ENCODE measurements at places on chromosomes 7 and 10.

DNA sequence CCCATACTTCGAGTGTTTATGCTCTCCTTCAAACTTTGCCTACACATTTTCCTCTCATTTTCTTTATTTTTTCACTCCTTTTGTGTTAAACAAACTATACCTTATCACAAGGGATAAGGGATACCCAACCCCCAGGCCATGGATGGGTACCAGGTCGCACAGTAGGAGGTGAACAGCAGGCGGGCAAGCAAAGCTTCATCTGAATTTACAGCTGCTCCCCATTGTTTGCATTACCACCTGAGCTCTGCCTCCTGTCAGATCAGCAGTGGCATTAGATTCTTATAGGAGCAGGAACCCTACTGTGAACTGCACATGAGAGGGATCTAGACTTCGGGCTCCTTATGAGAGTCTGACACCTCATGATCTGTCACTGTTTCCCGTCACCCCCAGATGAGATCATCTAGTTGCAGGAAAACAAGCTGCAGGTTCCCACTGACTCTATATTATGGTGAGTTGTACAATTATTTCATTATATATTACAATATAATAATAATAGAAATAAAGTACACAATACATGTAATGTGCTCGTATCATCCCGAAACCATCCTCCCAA lies 28.5 kb downstream of the ZC3HC1 start:
- no peak for DNase-seq

DNA sequence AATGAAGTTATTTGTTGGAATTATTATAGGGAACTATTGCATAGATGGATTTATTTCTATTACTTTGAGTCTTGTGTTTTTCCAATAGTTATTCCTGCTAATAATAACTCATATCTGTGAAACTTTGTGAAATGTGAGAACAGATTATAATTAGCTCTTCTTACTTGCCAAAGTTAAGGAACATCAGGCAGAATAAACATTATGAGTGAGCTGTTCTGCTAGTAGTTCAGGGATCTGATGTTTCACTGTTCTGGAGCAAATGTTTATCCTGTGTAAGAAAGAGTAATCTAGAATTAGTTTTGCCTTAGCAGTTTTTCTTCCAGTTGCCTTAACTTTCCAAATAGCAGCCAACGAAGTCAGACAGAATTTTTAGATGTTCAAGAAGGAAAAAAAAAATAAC lies 245.2 kb upstream of the PLXDC2 start:
- DNase-seq, result no peak

DNA sequence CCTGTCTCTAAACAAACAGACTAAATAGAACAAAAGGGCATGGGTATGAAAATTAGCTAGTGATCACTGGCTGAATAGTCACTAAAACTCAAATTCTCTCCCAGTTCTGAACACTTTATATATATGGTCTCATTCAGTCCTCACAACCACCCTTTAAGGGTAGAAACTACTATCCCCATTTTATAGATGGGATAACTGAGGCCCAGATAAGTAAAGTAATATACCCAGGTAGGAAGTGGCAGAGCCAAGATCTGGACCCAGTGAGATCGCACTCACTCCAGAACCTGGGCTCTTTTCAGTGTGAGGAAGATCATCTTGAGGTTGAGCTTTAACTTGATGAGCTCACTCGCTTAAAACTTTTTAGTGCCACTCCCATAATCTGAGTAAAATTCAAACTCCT lies 4.5 kb downstream of the PSTK start:
- no peak for DNase-seq

GRCh38 chr10:82867056-82867455 lies 992.1 kb downstream of the NRG3 start:
- DNase-seq, result no peak

GRCh38 chr10:77308084-77308732 lies 329.4 kb downstream of the KCNMA1 start:
- DNase-seq, result no peak

DNA sequence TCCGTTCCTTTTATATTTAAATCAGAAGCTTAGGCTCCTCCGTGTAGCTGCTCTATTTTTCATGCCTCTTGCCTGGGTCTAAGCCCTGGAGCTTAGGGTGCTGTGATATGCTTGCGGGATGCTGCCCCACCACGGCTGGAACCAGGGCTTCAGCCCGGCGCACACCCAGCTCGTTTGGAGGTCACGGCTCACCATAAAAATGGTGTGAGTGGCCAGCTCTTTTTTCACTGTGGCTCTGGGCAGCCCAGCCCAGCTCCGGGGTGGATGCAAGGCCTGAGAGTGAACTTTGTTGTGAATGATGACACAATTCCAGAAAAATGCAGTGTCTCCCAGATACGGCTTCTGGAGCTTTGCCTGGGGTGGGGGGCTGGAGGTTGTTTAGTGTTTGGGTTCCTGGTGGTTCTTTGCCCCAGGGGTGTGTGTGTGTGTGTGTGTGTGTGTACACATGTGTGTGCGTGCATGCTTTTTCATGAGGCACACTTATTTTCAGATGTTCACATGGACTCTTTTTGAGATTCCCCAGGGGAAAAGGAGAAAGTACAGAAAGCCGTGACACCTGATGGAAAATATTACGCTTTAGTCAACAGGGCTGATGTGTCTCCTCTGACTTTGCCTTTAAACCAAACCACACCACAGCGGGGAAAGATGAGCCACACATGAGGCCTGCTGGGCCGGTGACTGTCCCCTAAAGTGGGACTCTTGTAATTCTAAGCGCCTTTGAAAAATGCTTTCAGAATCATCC lies 46.2 kb downstream of the GRK5 start:
- peak; percentile 60 for DNase-seq

DNA sequence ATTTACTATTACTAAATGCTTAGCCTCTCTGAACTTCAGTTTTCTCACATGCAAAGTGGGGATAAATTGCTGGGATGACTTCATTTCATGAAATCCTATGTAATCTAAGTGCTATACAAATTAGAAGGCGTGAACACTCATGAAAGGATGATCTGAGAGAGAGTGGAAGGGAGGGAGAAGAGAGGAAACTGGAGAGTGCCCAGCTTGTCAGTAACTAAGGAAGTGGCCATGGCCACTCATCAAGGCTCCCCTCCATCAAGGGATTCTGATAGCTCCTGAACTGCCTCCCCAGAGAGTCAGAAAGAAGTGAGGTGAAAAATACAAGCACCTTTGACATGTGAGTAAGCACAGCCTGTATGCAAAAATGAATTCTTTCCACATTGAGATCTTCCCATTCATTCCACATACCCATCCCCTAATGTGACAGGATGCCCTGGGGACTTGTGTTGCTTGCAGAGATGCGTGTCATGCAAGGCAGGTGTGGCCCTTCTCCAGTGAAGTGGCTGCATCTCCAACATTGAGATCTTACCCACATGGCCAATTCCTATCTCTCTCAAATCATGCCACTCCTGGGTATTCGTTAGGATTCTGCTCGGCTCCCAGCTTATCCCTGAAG lies 76.5 kb upstream of the ITPRID1 start:
- DNase-seq, result no peak

DNA sequence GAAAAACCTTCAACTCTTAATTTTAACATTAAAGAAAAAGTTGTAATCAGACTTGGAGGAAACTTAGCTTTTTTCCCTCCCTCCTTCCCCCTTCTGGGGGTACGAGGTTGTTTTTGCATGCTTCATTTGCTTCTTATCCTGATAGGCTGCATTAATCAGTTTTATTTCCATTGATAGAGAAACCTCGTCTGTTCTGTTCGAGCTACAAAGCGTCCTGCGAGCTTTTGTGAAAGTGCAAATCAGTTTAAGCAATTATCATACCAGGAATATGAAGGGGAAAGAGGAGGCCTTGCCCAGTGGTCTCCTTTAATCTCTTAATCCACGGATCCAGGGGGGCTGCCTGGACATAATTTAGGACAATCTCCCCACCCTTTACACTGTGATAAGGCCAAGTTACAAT lies 7.5 kb downstream of the EMX2 start:
- DNase-seq, result no peak

DNA sequence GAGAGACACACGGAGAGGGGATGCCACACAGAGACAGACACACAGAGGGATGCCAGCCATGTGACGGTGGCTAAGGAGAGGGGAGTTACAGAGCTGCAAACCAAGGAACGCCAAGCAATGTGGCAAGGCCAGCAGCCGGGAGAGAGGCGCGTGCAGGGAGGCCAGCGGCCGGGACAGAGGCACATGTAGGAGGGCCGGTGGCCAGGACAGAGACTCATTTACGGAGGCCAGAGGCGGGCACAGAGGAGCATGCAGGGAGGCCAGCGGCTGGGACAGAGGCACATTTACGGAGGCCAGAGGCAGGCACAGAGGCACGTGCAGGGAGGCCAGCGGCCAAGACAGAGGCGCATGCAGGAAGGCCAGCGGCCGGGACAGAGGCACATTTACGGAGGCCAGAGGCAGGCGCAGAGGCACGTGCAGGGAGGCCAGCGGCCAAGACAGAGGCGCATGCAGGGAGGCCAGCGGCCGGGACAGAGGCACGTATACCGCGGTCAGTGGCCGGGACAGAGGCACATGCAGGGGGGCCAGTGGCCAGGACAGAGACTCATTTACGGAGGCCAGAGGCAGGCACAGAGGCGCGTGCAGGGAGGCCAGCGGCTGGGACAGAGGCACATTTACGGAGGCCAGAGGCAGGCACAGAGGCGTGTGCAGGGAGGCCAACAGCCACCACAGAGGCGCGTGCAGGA lies 40.4 kb downstream of the INSIG1 start:
- DNase-seq, result no peak

DNA sequence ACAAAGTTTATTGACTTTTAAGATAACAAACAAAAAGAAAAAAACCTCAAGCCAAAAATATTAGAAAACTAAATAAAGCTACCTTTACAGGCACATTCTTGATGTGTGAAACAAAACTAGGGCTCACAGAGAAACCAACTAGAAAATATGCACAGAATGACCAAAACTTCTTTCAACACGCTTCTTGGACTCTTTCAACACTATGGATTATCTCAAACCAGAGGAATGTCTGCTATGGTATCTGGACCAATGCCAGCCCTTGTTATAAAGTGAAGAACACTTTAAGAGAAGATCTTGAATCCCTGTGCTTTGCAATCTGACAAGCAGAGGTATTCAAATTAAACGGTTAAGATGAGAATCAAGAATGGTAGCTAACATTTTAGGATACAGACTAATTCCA lies 76.6 kb downstream of the DNAJC1 start:
- DNase-seq, result no peak

DNA sequence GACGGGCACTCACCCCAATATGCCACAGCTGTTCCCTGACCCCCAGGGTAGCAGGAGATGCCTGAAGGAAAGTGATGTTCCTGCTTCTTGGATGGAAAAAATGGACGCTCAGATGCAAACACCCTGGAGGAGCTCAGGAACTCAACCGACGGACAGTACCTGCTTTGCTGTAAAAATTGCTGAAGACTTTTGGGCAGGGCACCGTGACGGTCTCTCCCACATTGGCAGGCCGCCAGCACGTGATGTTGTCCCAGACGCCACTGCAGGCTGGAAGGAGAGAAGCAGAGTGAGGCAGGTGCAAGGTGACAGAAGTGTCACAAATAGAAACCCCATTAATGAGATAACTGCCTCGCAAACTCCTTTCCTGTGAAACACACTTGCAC lies 35.0 kb downstream of the VIPR2 start:
- DNase-seq, result no peak

- DNase-seq, result no peak
These were observed 28.7 kb downstream of the DGKI start for GRCh38 chr7:137818036-137818435.

DNA sequence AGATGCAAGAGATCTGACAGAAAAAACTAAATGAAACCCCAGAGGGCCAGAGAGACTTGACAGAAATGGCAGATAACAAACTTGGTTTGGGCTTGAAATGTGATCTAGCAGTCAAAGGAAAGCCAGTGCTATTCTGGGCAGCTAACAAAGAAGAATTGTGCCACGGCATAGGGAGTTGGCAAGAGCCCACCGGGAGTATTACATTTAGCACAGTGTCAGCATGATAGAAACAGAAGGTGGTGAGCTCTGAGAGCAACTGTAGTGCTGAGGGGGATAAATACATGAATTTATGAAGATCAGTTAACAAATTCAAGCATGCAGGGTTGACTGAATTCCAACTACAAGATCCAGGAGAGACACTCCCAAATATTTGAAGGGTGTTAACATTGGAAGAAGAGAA lies 91.1 kb downstream of the AHCYL2 start:
- no peak for DNase-seq

GRCh38 chr10:48765039-48765438 lies 80.4 kb downstream of the WDFY4 start:
- DNase-seq, result no peak

DNA sequence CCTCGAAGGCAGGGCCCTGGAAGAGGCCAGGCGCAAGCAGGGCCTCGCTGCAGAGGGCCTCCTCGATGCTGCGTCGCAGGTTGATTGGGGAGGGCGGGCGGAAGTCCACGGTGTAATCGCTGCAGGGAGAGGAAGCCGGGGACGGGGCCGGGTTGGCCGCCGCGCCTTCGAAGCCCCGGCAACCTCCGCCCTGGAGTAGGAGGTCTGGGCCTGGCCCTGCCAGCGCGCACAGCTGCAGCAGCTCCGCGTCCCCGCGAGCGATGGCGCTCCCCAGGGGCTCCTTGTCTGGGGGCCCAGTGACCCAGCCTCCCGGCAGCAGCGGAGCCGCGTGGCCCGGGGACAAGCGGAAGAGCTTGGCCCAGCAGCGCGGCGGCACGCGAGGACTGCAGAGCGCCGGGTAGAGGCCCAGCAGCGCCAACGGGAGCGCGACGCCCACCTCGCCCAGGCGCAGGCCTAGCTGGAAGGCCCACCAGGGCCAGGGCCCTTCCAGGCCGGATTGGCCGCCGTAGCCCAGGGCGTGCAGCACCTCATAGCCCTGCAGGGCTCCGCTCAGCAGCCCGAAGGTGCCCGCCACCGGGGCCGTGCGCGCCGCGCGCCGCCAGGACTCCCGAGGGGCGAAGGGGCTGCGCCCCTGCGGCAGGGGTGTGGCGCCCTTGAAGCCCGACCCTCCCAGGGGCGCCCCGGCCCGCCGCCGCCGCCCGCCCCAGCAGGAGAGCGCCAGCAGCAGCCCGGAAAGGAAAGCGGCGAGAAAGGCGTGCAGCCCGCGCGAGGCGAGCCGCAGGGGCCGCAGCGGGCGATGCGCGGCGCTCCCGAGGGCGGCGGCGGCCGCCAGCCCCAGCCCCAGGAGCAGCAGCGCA lies 7.8 kb upstream of the RBM28 start:
- peak; percentile 14 for DNase-seq

DNA sequence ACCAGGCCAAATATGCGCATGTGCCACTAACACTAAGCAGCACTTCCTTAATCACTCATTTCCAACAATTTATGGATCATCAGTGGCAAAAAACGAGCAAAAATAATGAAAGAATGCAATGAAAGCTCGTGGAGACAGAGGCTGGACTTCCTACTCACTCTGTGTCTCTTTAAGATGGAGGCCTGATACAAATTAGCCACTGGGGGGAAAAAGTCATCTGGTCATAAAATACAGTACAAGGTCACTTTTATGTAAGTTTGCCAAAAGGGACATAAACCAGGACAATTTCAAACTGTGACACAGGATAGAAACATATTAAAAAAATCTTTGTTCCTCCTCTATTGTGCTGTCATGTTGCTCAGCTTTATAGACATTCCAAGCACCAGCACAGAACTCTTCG lies 101.7 kb downstream of the LMBR1 start:
- DNase-seq, result no peak

DNA sequence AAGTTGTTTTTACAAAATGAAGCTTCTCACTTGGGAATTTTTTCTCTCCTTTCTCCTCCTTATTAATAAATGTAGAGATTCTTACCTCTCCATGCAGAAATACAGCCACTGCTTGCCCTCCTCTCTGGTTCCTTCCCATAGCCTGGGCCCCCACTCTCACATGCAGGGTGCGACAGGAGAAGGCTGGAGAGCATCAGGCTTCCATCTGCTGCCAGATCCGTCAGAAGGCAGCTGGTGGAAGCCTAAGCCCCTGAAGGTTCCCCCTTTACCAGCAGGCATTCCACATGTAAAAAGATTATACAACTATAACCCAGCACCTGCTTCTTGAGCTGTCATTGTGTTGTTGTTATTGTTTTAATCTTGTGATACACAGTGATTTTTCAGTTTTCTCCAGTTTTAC lies 314.2 kb downstream of the LHFPL3 start:
- DNase-seq, result no peak

Data from stimulated activated CD4-positive, alpha-beta T cell treated with anti-CD3 and anti-CD28 coated beads, Interleukin-2, amount 100 ng/mL, for 24 hours (primary cell).